Cerebellar cortex (tissue), 1 donor: ENCODE measurements at places on chromosomes 6 and 20.
A peak's percentile ranks its signal among the peaks of the same experiment; 100 is the strongest.

GRCh38 chr6:106927531-106928398 is 46.8 kb downstream of the CD24 start:
- DNase-seq: no peak

GRCh38 chr20:49505518-49505917 is 23.1 kb upstream of the KCNB1 start:
- DNase-seq: peak; percentile 81

DNA sequence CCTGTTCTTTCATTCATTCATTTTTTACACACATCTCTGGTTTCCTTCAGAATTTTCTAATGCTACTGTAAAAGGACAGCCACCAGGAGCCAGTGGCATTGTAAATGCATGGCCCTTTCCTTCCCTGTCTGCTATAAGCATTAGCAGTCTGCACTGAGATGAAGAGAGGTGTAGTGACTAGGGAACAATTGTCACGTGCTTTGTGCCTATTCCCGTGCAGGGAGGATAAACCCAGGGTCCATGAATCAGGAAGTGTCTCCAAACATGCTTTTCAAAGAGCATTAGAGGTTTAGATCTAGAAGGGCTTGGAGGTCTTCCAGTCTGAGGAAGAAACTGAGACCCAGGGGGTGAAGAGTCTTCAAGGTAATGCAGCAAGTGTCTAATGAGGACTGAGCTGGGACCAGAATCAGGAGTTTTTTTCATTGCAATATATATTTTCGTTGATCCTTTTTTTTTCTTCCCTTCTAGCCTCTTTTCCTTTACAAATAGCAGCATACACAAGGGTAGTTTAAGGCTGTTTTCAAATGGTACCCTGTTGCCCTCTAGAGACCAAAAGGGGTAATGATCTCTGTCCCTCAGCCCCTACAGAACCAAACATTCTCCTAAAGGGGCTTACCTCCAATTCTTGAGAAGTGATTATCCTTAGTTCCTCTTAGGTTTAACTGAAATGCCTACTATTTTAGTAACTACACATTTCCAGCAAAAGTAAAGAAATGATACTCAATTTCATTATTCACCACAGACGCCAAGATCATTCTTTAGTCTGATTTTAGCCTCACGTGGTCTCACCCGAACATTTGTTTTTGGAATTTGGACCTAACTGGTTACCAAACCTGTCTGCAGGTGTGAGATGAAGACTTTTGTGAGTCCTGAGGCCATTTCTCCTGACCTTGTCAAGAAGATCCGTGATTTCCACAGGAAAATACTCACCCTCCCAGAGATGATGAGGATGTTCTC is 6.6 kb downstream of the TRIM15 start:
- DNase-seq: peak; percentile 54

DNA sequence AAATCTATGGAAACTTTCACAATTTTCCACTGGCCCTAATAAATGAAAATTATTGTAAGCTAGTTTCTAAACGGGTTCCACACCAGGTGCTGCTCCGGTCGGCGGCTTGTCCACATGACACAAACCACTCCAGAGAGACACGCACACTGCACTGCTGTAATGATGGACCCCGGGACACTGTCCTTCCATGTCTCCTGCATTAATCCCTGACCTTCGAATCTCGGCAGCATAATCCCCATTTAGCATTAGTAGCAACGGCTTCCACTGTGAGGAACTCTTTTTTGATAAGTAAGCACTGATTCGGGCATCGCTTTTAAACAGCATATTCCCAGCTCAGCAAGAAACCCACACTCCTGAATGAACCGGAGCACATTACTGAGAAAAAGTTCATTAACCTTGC is 43.5 kb downstream of the INSM1 start:
- peak; percentile 68 for DNase-seq

DNA sequence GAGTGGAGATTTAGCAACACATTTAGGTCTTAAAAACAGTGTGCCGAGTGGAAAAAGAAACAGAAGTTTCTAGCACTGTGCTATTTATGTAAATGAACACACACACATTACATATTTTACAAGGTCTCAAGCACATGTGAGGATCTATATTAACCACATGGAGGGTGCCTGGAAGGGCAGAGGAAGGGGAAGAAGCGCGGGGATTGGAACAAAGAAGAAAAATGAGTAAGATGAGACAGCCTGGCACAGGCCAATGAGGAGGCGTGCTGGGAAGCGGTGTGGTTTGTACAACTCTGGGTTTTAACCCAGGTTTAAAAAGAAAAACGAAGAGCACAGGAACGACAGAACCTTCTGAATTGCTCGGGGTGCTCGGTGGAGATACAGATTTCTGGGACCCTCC is 5.7 kb downstream of the KCNG1 start:
- no peak for DNase-seq

GRCh38 chr6:32255199-32256153 is 31.6 kb upstream of the NOTCH4 start:
- peak; percentile 49 for DNase-seq

DNA sequence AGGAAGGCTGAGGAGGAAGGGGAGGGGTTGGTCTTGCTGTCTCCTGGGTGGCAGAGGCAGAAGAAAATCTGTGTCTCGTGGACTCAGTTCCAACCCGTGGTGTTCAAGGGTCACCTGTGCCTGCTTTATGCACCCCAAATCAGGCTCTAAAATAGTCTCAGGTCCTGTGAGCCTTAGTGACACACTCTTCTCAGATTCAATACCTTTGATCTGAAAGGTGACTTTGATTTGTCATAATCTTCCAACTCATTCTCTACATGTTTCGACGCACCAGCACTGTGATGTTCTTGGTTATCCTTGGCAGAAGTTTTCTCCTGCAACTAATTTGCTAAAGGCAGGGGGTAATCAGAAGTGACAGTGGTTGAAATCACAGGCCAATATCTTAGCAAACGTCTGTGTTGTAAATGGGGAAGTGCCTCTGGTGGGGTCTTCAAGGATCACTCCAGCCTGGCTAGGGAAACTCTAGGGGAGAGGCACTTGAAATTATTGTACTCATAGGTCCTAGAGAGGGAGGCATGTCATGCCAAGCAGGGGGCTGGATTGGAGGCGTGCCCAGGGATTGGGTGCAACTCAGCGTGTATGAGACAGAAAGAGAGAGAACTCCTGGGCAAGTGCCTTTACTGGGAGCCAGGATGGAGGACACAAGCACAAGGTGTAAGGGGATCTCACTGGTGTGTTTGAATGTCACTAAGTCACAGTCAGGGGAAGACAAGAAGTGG is 19.0 kb upstream of the PRND start:
- no peak for DNase-seq

GRCh38 chr6:121677571-121677970 is 242.1 kb downstream of the GJA1 start:
- DNase-seq: no peak

GRCh38 chr6:136014454-136015437 is 163.2 kb downstream of the PDE7B start:
- no peak for DNase-seq

DNA sequence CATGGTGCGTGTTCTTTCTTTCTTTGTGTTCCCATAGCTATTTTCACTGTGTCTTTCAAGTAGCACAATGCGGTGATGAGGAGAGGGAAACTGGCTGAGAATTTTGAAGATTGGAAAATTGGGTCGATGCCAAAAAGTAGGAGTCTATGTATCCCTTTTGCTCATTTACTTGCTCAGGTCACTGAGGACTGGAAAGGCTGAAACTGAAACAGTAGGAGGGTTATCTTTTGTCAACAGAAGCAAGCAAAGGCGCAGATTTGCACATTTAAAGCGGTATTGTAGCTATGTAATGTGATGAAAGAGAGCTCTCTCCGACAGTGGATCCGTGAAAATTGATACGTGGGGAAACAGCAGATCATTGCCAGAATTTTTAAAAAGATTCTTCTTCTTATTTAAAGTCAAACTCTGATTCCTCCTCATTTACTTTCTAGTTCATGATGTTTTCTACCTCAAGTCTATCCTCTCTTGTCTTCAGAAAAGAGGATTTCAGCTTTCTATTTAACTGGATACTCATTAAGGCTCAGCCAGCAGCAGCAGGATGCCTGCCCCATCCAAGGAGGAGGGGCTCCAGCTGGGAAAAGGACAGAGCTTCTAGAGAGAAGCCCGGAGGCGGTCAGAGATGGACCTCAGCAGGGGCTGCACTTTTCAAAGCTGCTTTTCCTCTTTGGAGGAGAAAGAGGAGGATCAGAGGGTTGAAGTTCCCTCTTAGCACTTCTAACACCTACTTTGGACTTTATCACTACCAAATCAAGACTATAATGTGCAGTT is 15.9 kb upstream of the FYN start:
- DNase-seq: peak; percentile 30

DNA sequence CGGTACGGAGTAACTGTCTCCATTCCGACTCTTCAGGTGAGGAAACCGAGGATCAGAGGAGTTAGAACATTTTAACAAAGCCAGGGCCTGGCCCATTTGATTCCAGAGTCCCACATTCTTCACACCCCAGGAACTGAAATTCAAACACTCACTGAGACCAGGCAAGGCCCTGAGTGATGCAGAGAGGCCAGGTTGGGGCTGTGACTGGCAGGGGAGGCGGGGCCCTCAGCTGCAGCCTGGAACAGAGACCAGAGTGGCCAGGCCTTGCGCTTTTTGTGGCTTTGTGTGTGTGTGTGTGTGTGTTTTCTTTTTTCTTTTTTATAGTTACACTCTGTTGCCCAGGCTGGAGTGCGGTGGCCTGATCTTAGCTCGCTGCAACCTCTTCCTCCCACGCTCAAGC is 57.2 kb downstream of the BCAS4 start:
- DNase-seq: no peak

GRCh38 chr6:158663625-158664165 is 13.8 kb downstream of the SYTL3 start:
- DNase-seq: no peak

DNA sequence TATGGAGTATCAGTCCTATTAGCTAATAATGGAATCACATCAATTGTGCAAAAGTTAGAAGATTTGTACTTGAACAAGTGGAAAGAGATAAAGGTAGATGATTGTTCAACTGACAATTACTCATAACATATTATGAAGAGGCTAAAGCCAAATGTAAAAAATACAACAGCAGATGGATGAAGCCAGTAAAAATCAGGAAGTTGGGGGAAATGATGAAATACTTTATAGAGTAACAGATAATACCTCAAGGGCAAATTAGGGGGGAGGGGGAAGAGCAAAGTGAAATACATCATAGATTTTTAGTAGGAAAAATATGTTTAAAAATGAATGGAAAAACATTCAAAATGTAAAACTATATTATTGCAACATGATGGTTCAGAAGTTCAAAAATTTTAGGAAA is 114.0 kb downstream of the PDSS2 start:
- no peak for DNase-seq

DNA sequence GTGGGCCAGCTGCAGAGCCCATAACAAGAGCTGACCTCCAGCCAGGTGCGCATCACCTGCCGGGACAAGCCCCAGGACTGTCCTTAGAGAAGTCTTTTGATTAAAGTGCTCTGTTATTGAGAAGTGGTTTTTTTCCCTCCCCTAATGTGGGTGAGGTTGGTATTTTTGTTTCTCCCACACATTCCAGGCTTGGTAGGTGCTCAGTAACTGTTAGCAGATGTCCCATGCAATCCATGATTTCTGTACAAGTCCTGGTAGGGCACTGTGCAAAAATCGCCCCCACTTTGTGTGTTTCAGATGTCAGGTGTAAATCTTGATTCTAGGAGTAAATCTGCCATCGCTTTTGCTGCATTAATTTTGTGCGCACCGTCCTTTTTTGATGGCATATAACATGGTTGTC is 4.7 kb downstream of the FAM210B start:
- no peak for DNase-seq

DNA sequence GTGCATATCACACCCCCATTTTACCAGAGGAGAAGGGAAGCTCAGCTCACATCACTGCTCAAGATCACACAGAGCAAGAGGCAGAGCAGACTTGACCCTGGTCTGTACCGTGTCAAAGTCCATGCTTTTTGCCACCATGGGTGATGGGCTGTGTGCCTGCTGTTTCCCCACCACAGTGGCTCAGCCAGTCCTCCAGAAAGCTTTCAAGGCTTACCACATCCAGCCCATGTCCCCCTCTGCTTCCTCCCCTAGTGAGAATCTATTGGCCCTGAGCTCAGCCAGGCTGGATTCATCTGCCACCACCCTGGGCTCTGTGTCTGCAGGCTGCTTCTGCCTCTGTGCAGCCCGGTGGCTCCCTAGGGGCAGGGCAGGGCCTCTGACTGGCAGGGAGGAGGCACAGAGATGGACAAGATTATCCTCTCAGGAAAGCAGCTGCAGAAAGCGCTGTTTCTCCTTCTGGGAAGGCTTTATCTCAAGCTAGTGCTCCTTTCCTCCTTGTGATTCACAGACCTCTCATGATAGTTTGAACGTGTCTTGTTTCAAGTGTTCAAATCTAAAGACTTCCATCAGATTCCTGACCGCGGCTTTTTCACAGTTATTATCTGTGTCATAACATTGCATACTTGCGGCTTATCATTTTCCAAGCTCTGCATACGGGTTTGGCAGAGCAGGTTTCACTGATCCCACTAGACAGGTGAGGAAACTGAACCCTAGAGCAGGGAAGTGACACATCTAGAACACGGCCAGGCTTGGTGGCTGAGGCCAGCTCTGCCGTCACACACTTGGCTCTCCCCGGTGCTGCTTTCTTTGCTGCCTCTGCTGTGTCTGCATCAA is 37.4 kb downstream of the VEGFA start:
- DNase-seq: no peak

DNA sequence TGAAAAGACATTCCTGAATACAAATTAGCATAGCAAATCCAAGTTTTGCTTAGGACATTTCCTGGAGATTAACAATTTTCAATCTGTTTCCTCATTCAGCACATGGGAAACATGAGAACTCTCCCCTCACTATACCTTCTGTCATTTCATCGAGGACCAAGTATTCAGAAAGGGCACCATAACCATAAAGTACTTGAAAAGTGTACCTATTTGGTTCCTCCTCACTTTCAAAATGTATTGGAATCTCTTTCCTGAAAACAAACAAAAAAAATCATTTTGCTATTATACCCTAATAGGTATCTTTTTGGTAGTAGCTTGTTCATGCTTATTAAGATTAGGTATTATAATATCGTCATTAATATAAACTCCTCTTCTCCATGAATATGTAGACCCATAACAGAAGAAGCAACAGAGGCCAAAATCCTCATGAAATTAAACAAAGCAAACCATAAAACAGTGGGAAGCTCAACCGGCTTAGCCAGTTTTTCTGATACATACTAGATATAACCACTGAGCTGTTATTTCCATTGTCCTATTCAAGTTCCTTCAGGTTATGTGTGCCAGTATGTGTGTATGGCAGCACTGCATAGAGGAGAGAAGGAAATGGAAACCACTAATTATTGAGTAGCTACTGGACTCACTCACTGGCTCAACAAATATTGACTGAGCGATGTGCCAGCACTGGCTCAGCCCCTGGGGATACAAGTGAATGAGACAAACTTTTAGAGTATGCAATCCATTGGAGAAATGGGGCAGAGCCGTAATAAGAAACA is 274.0 kb downstream of the MAFB start:
- no peak for DNase-seq
